ENCODE measurements at places on chromosomes 13 and 19.

GRCh38 chr19:13841962-13842290 lies 35.0 kb upstream of the NANOS3 start:
- no peak for DNase-seq

GRCh38 chr13:34044041-34044440 lies 226.1 kb downstream of the RFC3 start:
- DNase-seq: no peak

DNA sequence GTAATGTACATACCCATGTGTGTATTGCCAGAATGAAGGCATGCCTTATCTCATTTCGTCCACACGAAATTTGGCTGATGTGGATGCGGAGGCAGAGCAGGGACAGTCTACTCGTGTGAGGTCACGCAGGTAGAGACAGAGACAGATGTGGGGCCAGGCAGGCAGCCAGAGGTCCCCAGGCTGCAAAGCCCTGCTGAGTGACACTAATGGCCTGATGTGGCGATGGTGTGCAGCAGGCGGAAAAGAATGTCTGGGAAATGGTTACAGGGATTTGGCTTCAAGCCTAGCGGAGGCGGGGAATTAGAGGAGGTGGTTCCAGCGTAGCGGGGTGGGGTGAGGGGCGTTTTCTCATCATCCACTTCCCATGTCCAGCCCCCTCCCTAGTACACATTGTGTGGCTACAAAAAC lies 4.2 kb upstream of the IZUMO2 start:
- DNase-seq: no peak

- DNase-seq: no peak
These were observed 3.6 kb downstream of the TUBB4A start for GRCh38 chr19:6498294-6499036.

DNA sequence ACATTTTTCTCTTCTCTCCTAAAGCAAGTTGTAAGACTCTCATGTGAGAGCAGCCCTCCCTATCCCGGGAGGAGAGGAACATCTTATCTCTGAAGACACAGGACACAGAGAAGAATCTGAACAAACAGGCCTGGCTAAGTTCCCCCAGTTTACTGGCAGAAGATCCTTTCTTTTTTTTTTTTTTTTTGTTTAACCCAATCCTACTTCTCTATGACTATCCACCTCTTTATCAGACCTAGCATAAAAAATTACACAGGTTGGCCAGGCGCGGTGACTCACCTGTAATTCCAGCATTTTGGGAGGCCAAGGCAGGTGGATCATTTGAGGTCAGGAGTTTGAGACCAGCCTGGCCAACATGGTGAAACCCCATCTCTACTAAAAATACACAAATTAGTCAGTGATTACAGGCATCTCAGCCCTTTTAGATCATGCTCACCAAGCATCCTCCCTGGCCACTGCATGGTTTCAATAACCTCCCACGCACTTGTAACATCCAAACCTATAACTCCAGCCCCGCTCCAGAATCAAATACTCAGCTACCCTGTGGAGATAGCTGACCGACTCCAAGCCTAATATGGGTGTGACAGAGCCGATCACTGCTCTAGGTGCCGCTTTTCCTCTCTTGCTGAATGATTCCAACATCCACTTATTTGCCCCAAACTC lies 27.3 kb upstream of the MUC16 start:
- DNase-seq: no peak

GRCh38 chr19:33304371-33304759 lies 2.0 kb upstream of the CEBPA start:
- DNase-seq: no peak

DNA sequence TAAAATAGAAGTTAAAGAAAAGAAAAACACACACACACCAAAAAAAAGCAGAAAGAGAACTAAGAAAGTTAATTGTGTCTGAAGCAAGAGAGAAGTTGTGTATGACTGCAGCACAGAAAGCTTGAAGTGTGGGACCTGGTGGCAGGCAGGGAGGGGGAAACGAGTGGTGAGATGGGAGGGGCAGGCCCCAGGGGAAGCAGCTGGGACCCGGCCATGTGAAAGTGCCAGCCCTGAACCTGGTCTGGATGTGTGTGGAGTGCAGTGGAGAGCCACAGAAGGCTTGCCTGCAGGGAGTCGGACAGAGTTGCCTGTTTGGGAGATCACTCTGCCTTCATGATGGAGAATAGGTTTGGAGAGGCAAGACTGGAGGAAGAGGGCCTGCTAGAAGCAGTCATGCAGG lies 199.0 kb downstream of the GGACT start:
- no peak for DNase-seq

DNA sequence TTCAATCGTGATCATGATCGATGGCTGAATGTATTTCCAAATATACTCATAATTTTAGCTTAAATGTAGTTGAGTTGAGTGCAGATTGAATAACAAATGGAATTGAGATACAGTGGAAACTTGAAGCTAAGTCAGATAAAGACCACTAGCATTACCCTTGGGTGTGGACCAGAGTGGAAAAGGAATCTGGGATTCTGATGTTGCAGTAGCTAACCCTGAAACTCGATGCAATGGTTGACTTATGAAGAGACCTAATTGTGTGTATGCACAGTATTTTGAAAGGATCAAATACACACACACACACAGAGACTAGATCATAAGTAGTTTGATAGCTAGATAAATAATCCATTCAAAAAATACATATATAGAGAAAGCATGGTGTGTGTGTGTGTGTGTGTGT lies 135.8 kb downstream of the RXFP2 start:
- no peak for DNase-seq

GRCh38 chr13:50400035-50400726 lies 384.9 kb downstream of the KCNRG start:
- no peak for DNase-seq

- no peak for DNase-seq
These were observed 6.1 kb downstream of the SIRT2 start for GRCh38 chr19:38893341-38893771.

- peak; percentile 13 for DNase-seq
These were observed 5.2 kb upstream of the ZNF507 start for GRCh38 chr19:32339988-32340874.

DNA sequence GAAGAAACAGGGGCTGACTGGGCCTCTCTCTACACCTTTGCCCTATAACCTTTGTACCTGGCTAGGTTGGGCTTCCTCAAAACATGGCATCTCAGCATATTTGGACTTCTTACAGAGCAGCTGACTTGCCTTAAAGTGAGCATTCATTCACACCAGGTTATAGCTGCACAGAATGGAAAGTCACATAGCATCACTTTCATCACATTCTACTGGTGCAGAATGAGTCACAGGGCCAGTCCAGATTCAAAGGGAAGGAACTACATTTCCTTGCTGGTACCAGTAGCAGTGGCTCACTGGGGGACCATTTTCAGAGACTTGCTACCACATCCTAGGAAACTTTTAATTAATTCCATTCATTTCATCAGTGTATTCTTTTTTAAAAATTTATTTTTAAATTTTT lies 20.3 kb upstream of the TPTE2 start:
- DNase-seq: no peak

DNA sequence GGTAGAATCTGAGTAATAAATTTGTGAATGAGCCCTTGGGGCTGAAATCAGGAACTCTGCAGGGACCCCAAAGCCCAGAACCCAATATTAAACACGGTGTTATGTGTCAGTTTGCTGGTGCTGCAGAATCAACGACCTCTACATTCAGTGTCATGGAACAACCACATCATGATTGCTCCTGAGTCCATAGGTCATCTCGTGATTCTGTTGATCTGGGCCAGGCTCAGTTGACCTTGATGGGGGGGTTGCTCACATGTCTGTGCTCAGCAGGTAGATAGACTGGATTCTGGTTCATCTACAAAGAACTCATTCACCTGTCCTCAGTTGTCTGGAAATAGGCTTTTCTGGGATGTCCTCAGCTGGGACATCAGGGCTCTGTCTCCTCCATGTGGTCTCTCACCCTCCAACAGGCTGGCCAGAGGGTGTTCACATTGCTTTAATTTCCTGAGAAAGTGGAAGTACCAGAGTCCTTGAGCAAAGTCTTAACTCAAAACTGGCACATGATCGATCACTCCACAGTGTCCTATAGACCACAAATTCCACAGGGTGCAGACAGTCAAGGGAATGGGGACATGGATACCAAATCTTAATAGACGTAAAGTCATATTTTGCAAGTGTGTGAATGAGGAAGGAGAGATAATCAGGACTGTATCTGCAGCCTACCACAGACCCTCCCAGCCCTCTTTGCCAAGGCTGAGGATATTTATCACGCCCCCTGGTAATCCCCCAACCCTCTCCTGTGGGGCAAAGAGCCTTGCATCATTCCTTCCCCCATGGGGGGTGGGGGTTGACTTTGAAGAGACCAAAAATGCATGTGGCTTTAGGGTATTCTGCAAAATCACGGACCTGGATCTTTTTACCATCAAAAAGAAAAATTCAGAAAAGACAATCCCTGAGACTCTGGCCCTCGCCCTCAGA lies 39.3 kb upstream of the IGFL1 start:
- DNase-seq: no peak

- DNase-seq: no peak
These were observed 201.5 kb upstream of the GPR12 start for GRCh38 chr13:26961890-26962615.

DNA sequence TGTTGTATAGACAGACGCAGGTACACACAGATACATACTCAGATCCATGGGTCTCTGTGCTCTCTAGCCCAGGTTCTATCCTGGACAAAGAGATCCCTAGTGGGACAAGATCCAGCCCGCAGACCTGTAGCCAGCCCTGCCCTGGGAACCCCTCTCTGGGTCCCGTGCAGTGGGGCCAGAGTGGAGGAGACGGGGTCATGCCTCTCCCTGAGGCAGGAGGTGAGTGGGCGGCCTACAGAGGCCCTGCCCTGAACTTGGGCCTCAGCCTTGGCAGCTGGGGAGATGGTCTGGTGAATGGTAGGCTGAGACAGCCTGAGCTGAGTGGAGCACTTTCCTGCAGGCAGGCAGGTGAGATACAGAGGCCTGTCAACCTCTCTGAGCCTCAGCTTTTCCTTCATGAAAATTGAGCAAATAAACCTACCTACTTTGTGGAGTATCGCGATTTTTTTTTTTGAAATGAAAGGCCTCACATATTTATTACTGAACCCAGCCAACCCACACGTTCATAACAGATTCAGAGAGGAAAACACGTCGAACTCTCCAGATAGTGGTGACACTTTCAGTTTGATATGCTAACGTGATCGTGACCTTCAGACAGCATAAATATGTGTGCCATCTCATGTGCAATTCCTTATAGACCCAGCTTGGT lies 3.4 kb upstream of the JUND start:
- no peak for DNase-seq

DNA sequence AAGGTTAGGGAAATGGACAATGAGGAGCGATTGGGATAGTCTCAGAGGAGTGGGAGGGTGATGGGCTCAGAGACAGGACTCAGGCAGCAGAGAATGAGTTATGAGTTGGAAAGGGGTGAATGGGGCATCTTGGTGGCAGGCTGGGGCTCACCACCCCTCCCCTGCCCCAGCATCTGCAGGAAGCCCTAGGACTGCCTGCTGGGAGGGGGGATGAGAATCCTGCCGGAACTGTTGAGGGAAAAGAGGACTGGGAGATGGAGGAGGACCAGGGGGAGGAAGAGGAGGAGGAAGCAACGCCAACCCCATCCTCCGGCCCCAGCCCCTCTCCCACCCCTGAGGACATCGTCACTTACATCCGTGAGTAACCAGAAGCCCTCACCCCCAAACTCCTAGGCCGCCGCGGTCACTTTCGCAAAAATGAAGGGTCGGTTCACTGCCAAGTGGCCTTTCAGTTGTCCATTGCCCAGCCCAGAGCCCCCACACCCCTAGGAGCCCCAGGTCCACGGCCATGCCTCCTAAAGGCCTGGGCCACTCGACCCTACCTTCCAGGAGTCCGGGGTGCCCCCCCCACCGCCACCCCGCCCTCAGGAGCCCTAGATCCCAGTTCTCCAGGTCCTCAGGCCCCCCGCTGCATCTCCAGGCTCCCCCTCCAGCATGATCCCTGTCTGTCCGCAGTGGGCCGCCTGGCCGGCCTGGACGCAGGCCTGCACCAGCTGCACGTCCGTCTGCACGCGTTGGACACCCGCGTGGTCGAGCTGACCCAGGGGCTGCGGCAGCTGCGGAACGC lies 764 bp downstream of the CLEC11A start:
- no peak for DNase-seq

- DNase-seq: no peak
These were observed 5.3 kb upstream of the PROZ start for GRCh38 chr13:113152984-113153809.

- no peak for DNase-seq
These were observed 38.4 kb upstream of the CYP4F8 start for GRCh38 chr19:15576526-15577156.

DNA sequence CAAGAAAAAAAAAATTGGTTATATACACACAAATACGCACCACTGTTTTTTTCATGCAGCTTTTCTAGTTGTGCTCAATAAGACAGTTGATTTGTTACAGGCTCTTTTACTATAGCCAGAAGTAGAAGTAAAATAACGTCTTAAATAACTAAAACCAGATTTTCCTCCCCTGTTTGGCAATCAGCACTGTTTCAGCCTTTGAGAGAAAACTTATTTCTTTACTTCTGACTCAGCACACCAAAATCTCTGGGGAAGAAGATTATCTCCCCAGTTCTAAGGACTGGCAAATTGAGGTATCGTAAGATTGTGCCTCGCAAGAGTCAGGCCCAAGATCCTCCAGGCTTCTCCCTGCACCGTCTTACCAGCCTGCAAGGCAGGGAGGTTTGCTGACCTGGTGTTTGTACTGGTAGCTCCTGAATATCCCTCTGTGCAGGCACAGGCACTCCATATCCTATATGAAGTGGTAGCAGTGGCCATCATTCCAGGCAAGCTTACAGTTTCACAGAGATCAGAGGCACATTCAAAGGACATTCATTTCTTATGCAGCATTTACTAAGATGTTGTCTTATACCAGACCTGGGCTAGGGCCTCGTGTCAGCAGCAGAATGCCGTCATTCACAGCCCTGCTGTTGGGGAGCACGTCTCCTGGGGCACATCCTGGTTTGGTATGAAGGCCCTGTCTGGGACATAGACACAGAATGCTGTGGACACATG lies 268.2 kb downstream of the ZNF536 start:
- no peak for DNase-seq

GRCh38 chr13:73340069-73340468 lies 281.3 kb downstream of the KLF5 start:
- no peak for DNase-seq

- no peak for DNase-seq
These were observed 13.6 kb downstream of the FAM187B start for GRCh38 chr19:35214766-35215422.

- DNase-seq: no peak
These were observed 523.2 kb downstream of the KLF12 start for GRCh38 chr13:73610799-73611592.

DNA sequence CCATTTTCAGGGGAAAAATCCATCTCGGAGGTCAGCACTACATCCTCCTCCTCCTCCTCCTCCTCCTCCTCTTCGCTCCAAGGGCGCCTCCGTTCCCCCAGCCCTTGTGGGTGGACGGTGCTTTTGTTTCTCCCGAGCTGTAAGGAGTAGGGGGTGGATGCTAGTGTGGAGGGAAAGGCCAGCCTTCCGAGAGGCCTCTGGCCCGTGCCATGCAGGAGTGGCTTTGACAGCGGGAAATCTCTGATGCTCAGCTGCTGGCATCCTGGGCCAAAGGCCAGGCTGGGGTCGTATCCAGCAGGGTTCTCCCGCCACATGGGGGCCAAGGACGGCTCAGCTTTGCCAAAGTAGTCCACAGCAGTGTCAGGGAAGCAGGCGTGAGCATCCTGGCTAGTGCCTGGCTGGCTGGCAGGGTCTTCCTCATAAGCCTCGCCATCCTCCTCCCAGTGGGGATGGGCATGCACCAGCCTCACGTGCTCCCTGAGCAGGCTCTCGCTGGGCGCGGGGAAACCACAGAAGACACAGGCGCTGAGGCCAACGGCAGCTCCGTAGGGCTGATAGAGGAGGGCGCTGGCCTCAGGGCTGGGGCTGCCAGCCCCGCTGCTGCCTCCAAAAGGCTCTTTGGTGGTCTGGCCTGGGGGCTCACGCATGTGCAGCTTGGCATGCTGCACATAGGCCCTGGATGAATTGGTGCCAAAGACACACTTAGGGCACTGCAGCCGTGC lies 10.5 kb downstream of the WIZ start:
- DNase-seq: no peak
